ENCODE measurements at places on chromosomes 4 and X.

DNA sequence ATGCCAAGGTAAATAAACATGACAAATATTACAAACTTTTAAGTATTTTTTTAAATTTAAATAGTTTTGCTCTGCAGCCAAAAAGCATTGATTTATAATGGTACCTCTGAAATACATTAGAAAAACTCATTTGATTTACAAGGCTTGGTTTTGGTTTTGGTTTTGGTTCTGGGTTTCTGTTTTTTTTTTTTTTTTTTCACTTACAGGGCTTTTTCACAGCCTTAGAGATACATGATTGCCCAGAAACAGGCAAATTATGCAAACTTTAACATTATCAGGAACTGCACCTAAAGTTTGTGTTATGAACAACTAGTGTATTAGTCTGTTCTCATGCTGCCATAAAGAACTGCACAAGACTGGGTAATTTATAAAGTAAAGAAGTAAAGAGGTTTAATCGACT, 196.4 kb upstream of the DDX53 start:
- no peak for DNase-seq

GRCh38 chr4:82745173-82745842, 53.3 kb downstream of the SCD5 start:
- no peak for DNase-seq

GRCh38 chrX:138754861-138755260, 43.3 kb upstream of the FGF13 start:
- DNase-seq = no peak

GRCh38 chr4:112942997-112943396, 106.5 kb upstream of the ANK2 start:
- no peak for DNase-seq

DNA sequence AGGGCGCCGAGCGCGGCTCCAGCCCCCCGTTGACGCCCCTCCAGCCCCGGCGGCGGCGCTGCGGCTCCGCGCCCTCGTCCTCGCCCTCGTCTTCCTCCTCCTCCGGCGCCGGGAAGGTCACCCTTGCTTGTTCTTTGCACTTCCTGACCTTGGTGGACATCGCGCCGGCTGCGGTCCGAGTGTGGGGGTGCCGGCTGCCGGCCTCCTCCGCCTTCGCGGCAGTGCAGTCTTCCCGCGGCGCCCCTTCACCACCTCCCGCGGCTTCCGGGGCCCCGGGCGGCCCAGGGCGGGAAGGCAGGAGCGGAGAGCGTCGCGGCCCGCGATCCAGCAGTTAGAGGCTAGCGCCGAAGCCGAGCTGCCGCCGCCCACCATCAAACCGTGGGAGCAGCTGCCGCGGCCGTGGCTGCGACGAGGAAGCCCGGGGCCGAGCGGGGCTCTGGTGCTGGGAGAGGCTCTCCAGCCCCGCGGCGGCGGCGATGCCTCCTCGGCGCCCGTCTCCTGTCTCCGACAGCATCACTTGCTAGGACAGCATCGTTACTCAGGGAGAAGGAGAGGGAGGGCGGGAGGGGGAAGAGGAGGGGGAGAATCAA, at the start of gene TRPC3:
TSS of gene TRPC3 (minus strand) at position 540 of the 590 bp plus-strand sequence. CDS start at position 160, 380 bp downstream.
- DNase-seq = no peak

DNA sequence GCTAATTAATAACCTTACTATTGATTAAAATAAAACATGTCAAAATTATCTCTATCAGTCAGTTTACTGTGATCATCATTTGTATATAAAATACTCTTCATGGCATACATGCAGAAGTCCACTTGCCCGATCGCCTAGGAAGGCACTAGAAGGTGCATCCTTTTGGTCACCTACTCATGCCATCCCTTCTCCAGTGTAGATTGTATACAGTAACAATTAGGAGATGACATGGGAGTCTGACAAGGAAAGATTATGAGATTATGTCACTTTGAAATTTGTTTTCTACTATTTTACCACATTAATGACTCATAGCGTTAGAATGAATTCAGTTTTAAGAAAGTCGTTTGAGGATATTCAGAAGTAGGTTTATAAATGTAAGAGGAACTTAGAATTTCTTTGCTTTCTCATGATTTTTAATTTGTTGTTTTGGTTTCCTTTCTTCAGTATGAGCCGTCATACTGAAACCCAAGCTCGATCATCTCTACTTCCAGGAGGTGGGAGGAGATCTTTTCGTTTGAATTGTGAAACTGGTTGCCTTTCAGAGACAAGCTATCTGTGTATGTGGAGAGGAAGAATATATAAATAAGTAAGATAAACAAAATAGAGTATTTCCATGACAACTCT, 51.1 kb upstream of the UNC5C start:
- no peak for DNase-seq

DNA sequence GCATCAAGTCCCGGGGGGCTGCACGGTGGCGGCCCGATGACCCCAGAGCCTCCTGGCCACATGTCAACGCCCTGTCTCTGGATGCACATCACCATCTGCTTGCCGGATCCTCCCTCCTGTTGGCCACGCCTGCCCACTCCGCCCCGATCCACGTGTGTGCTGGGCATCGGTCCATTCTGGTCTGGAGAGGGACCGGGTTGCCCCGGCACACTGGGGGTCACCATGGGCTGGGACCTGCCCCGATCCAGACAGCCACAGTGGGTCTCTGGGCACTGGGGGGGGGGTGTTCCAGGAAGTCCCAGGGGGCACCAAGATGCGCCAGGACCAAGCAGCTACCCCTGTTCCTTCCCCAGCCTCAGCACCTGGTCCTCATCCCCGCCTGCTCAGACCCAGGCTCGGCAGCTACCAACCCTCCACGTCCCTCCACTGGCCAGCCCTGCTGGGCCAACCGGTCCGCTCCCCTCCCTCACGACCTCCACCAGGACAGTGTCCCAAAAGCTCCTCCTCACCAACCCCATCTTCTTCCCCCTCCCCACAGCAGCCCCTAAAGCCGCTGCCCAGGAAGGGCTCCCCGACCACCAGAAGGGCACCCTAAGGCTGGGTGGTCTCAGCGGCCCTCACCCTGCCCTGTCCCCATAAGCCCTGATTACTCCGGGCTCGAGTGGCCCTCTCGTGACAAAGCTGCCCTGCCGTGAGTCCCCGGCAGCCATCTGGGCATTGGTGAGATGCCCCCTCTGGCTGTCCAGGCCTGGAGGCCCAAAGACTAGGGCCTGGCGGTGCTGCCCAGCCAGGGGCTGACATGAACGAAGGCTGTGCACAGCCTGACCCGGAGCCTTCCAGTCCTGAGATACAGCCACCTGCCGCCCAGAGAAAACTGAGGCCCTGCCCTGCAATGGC, 4.6 kb downstream of the CTBP1 start:
- DNase-seq = no peak

- DNase-seq = no peak
Observed at GRCh38 chr4:129355516-129355915, 259.6 kb downstream of the C4orf33 start.

DNA sequence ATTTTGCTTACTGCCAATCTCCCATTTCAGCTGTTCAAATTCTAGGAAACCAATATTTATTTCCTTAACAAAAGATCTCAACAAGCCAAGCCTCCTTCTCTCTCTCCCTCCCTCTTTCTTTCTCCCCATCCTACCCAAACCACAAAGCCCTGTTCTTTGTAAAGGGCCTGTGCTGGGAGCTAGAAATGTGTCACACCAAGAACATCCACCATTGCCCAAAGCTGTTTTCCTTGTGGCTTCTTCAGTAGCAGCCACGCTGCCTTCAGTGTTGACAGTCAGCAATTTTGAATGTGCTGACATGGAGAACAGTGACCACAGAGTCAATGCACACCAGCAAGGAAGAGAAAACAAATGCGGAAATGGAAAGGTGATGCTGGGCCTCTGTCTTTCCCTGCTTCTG, 203.0 kb downstream of the MAML3 start:
- DNase-seq = no peak

DNA sequence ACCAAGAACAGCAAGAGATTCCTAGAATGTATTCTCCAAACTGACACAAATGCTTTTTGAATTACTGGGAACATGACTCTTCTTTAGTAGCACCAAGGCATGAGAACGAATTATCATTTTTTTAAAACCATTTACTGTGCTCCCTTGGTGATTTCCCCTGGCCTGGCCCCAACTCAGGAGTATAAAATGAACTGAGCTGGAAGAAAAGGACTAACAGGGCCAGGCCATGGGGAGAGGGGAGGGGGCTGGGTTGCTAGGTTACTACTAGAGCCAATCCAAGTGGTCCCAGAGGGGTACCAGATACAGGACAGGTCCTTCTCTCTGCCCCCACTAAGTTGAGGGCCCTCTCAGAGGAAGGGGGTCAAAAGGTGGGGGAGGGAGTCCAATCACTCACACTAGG, 23.1 kb downstream of the SASH3 start:
- no peak for DNase-seq

GRCh38 chr4:48270951-48271473, 1.4 kb upstream of the TEC start:
- DNase-seq = no peak

DNA sequence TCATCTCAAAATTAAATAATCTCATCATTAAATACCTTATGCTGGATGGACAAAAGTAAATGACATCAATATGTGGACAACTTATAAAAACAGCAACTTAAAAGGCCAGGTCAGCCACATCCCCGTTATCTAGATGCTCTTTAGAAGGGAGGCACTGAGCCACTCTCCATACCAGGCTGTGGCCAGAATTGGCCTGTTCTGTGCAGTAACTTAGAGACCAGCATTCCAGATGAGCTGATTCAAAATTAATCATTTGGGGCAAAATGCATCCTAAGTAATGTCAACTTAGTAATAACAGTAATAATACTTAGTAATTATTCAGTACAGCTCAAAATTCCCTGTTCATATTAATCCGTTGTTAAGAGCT, 373.6 kb downstream of the FBXW7 start:
- no peak for DNase-seq

- peak; percentile 7 for DNase-seq
Observed at GRCh38 chrX:141375011-141375760, 132.9 kb upstream of the SPANXC start.

- DNase-seq = peak; percentile 54
Observed at GRCh38 chr4:138158746-138159297, 83.3 kb downstream of the SLC7A11 start.

DNA sequence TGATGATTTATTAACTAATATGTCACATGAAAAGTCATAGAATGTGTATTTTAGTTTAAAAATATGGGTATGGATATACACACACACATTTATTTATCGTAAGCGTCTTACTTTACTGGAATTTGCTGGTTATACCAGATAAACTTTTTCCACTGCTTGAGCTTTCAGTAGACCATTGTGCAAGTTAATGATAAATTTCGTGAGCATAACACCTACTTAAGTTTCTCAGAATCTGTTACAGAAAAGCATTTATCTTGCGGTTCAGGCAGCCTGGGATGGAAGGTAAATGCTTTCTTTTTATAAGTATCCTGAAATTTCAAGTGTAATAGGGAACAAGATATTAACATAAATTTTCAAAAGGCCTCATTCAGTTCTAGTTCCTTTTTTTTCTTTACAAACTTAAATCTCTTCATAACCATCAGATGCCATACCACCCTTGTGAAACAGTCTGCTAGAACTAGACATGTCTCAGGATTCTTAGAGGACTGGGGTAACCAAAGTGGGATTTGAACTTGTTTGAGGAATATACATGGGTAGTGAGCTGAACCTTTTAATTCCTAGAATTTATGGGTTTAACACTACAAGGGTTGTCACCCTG, 27.7 kb downstream of the ATP7A start:
- no peak for DNase-seq

GRCh38 chrX:56812515-56813105, 83.6 kb downstream of the NBDY start:
- no peak for DNase-seq

GRCh38 chr4:104909376-104909775, 237.3 kb upstream of the TET2 start:
- DNase-seq = no peak

DNA sequence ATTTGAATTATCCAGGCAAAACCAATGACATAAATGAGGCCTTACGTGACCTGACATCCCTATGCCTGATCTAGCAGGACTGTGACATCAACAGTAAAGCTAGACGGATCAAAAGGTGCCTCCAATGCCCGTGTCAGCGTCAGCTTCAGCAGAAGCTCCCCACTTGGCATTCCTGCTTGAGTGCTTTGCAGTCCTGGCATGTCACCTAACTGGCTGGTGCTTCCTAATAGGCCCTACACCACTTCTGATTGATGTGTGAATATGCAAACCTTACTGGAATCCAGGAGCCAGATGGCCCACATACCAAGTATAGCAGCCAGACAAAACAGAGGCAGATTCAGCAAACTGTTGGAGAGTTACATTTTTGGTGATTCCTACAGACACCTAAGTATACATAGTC, 224.2 kb downstream of the DMD start:
- no peak for DNase-seq

- DNase-seq = no peak
Observed at GRCh38 chr4:121209171-121209570, 45.0 kb upstream of the TNIP3 start.
